ENCODE measurements at places on chromosomes 6 and 20.

GRCh38 chr6:113184736-113185135 is 672.4 kb upstream of the MARCKS start:
- no peak for DNase-seq

DNA sequence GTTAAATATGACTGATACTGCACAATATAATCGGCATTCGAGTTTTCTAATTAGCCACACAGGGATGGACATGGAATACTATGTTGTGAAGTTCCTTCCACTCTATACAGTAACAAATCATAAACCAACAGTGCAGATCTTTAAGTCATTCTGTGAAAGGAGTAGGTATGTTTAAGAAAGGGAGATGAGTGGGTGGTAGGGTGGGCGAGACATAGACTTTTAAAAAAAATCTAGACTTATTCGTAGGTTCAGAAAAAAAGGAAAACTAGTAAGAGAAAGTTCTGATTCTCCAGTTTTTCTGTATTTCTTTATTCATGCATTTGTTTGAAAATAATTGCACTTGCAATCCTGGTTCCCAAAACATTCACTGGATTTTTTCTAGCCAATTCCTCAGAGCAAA is 61.8 kb downstream of the SYNDIG1 start:
- DNase-seq = no peak

- DNase-seq = no peak
Observed at GRCh38 chr6:41257369-41258195, 28.9 kb downstream of the TREM1 start.

GRCh38 chr20:38975539-38976120 is 13.5 kb downstream of the DHX35 start:
- DNase-seq = no peak

GRCh38 chr6:26607434-26608230 is 10.9 kb downstream of the ABT1 start:
- peak; percentile 38 for DNase-seq

DNA sequence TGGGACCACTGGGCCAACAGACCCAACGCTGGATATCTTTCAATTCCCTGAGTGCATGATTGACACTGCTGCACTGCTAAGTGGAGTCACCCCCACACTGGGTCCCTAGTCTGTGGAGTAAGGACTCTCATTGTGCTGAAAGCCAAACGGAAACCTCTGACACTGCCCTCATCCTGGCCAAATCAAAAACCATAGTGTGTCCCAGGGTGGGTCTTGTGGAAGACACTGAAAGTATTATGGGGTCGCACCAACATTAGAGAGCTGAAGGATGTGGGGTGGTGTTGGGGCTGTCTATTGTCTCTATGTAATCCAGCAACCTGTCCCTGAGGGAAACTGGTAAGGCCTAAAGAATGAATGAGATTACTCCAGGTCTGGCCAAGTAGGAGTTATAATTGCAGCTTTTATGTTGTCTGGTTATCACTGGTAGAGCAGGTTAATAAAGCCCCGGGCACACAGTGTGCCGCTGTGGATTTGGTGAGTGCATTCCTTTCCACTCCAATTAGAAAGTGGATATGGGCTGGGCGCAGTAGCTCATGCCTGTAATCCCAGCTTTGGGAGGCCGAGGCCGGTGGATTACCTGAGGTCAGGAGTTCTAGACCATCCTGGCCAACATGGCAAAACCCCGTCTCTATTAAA is 57.9 kb downstream of the HLA-A start:
- DNase-seq = no peak

GRCh38 chr6:15551798-15552197 is 111.0 kb downstream of the DTNBP1 start:
- no peak for DNase-seq

All from inflammatory macrophage treated with lipopolysaccharide for 1 hour (primary cell).